ENCODE measurements at places on chromosomes 7 and 10.

DNA sequence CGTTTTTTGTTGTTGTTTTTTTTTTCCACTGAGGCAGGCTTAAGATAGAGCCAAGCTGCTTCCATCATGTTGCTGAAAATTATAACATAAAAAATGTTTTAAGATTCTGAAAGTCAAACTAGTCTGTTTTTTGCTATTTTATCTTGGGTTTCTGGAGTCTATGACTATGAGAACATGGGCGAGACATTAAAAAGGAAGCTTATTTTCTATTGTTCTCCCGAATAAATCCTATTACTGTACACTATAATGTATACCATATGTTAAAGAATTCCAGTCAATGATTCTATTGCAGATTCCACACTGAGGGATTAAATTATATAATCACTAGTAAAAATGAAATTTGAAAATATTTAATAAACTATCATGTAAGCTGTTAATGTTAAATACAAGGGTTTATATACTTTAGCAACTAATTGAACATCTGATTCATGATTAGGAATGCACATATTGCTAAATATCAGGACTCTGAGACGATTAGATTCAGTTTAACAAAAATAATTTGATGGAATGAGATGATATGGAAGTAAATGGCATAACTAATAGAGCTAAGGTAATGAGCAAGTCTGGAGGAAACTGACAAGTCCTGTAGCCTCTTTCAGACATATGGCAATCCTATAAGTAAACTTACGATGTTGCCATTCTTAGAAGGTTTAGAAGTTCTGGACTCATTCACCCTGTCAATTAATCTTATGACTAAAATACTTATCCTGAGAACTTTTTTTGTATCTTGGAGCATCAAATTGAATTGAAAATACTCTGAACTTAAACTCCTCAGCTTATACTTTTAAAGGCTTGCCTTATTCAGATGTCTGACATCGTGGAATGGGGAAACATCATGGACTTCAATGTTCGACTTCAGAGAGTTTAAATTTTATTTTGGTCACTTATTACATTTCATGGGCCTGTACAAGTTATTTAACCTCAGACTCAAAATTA, 294.8 kb upstream of the DGKB start:
- DNase-seq, result no peak

GRCh38 chr7:24902276-24902675, 77.7 kb downstream of the OSBPL3 start:
- DNase-seq, result no peak

- no peak for DNase-seq
These were observed 69.1 kb downstream of the NKX6-2 start for GRCh38 chr10:132716691-132717490.

- DNase-seq, result no peak
These were observed 27.4 kb downstream of the WIPI2 start for GRCh38 chr7:5217396-5217795.

GRCh38 chr10:101018600-101019439, 12.1 kb downstream of the PDZD7 start:
- peak; percentile 43 for DNase-seq

DNA sequence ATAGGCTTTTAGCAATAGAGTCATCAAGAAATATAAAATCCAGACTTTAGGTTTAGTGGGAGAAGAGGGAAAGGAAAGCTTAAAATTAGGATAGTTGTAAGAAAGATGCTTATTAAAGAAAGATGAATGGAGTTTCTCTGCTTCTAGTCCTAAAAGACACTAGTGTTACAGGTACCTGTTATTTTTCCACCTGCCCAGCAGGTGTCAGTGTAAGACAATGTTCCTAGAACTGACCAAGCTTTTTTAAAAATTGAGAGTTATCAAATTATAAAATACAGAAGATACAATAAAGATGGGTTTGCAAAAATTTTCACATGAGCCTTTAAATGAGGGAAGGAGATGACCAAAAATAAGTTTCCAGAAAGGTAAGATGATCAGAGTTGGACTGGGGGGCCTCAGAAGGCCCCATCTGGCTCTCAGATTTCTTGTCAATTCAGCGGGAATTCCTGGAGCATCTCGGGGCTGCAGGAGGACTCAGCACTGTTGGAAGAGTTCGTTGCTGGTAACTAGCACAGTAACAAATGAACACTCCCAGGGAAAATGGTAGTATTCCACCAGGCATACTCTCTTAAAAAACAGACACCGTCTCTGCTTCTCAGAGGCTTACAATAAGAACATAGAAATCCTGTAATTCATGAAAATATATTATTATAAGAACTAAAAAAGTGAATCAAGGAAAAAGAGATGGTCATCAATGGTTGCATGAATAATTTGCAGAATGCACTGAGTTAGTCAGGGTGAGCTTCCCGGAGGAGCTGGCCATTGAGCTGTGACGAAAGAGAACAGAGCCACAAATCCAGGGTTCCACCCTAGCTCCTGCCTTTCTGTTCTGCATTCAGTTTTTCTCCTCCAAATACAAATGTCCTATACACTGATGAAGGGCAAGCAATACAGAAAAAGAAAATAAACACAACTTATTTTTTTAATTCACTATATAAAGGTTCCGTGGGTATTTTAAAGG, 71.8 kb upstream of the PIK3CG start:
- DNase-seq, result no peak

DNA sequence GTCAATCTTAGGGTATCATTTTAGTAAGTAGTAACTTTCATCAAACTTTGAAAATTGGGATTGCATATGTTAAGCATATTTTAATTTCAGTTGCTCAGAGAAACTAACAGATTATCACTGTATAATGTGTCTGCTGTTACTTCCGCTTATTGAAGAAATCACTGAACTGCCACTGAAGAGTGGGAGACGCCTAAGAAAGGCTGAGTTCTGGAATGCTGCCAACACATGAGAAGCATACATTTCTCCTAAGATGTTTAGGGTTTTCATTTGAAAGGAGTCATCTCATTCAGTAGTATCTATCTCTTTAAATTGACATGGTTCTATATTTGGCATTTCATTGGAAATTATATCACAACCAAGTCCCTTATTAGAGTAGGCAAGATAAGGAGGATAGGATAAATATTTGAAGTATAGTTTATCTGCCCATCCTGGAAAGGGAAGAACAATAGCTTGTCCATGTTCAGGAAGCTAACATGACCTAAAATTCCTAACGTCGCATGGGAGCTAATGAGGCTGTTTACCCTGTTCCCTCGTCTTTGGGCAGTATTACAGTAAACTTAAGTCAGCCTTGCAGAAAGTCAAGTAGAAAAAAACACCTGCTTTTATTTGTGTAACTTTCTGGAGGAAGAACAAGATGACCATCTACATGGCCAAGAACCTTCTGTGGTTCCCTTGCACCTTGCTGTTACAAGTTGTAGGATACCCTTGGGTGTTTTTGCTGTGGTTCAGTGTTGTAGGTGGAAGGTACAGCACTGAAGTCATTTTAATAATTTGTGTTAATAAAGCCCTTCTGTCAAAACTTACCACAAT, 67.3 kb downstream of the NHLRC2 start:
- no peak for DNase-seq

GRCh38 chr7:20602306-20602705, 13.2 kb upstream of the ABCB5 start:
- no peak for DNase-seq

DNA sequence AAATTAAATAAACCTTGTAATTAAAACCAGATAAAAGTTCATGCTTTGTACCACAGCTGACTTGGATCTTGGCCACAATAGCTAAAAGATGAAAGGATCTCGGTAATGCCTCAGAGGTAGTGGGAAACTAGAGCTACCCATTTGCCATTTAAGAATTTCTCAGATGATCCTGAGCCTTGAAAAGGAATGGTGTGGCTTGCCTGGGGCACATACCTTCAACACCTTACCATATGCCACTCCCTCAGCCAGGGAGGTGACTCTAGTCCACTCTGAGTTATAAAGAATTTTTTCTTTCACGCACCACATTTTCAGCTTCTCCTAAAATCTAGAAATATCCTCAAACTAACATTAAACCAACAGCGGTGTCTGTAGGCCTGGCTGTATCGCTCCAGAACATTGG, 516.3 kb upstream of the TEX47 start:
- DNase-seq, result no peak

GRCh38 chr7:36723951-36724664, at the start of gene AOAH:
Gene AOAH (minus strand): TSS chr7:36724494. CDS start chr7:36724148, 346 bp downstream.
- peak; percentile 90 for DNase-seq

DNA sequence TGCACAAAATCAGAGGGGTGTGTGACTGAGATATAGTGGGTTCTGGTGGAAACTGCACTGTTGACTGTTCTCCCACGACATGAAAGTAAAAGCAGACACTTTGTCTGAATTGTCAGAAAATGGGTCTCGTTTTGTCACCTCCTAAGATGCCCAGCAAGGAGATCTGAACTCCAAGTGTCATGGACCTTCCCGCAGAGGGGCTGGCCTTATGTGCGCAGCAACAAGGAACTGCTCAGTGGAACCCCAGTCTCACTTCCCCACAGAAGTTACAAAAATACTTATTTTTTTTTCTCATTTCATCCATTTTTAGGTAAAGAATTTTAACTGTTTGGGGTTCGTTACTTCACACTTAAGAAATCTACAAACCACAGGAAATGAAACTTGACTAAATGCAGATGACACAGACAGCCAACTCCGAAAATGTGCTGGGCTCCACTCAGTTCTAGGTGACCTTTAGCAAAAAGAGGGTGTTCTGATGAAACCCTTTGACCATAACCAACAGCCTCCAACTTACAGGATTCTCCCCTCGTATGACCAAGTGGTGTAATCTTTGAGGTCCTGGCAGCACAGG, 115.0 kb downstream of the FAM107B start:
- DNase-seq, result no peak

- no peak for DNase-seq
These were observed 29.4 kb downstream of the RRP12 start for GRCh38 chr10:97371696-97372095.

GRCh38 chr10:97509120-97509680, 10.5 kb downstream of the UBTD1 start:
- DNase-seq, result no peak

GRCh38 chr10:72322030-72322279, 32.8 kb downstream of the DNAJB12 start:
- no peak for DNase-seq
